Left lobe of liver (tissue), 2 donors: ENCODE measurements at places on chromosomes 11 and 22.
A peak's percentile ranks its signal among the peaks of the same experiment; 100 is the strongest.

- no peak for DNase-seq
Measured at GRCh38 chr11:45698777-45699497, 33.5 kb upstream of the CHST1 start.

DNA sequence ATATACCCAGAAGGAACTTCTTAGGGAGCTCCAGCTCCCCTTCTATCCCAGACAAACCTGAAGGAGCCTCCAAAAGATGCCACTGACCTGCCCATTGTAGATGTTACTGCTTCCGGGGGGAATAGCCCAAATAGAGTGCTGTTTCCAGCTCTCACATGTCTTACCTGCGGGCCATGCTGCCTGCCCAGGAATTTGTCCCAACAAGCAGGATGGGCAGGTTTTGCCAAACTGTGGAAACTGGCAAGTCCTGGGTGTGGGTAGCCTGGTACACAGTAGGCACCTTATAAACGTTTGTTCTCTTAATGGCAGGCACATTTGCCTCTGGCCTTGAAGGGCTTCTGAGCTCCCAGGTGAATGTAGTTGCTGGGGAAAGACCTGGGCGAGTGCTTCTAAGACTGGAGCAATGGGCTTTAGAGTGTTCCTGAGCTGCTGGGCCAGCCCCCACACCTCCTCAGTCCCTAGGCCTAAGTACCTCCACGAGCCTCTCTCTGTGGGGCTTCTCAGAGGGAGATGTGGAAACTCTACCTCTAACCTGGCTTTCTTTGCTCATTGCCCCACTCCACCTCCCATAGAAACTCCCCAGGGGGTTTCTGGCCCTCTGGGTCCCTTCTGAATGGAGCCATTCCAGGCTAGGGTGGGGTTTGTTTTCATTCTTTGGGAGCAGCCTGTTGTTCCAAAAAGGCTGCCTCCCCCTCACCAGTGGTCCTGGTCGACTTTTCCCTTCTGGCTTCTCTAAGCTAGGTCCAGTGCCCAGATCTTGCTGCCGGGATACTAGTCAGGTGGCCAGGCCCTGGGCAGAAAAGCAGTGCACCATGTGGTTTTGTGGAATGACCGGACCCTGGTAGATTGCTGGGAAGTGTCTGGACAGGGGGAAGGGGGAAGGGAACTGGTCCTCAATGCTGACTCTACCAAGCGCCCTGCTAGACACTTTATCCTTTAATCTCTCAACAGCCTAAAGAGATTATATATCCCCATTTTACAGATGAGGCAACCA lies 37.2 kb downstream of the LIMK2 start:
- no peak for DNase-seq

GRCh38 chr22:23178512-23179254 lies 1.6 kb upstream of the BCR start:
- DNase-seq = peak; percentile 71

DNA sequence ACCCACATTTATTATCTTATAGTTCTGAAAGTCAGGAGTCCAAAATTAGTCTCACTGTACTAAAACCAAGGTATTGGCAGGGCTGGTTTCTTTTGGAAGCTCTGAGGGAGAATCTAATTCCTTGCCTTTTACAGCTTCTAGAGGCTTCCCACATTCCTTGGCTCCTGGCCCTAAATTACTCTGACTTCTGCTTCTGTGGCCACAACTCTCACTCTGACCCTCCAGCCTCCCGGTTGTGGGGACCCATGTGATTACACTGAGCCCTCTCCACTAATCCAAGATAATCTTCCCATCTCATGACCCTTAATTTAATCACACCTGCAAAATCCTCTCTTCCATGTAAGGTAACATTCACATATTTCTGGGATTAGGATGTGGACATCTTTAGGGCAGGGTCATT lies 110.9 kb downstream of the ARL14EP start:
- no peak for DNase-seq

DNA sequence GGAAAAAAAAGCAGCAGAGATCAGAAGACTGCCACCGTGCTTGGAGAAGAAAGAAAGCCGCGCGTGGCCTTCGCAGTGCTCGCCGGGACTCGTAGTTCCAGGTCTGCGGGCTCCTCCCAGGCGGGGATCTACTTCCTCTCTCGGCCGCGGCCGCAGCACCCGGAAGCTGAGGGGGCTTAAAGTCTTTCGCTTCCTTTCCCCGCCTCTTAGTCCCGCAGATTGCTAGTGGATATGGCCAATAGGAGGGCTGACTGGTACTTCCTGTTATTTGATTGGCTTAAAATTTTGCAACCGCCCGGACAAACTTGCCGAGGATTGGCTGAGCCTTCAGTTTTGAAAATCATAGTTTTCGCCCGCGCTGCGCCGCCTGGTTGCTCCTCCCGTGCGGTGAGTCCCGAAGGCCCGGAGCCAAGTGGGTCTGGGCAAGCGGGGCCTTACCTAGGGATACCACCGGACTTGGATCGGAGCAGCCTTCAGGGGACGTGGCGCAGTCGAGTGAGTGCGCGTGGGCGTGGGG lies at the start of gene INCENP:
TSS of gene INCENP (plus strand) at position 343 of the 517 bp plus-strand sequence. CDS start 4,151 bp downstream, outside the sequence.
- DNase-seq = peak; percentile 95

DNA sequence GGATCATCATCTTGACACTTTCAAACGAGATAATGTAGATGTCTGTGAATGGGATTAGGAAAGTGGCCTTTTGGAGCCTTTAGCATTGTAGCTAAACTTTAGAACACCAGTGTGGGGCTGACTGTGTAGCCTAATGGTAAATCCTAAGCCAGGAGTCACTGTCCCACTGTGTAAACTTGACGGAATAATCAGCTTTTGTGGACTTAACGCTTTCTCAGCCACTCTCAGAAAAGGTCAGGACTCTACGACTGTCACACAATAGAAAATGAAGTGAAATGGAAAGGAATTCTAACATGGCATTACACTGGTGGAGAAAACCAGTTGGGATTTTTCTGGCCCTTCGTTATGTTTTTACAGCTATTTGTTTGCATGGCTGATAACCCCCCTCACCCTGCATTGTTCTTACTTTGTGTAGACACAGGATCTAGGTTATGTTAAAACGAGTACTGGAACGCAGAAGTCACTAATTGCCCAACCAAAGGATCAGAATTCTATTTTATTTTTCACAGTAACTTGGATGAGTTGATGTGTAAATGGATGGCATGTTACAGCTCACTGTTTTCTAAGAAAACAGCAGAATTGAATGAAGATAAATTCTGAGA lies 22.0 kb upstream of the GRAMD1B start:
- DNase-seq = no peak

DNA sequence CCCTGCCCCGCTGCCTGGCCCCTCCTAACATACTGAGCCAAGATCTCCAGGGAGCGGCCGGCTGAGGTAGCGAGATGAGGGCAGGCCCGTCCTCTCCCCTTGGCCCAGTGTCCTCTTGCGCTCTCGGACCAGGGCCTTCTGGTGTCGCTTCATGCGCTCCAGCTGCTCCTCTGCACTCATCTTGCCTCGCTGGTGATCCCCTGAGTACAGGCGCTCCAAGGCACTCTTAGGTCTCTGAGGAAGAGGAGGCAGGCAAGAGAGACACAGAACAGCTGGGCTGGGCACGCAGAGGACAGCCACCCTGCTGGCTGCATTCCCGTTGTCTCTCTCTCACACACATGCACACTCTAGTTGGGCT lies 50.6 kb downstream of the C11orf58 start:
- DNase-seq = no peak

- no peak for DNase-seq
Measured at GRCh38 chr11:130738611-130739010, 177.7 kb downstream of the SNX19 start.

GRCh38 chr11:133354069-133354468 lies 178.2 kb downstream of the OPCML start:
- DNase-seq = no peak

GRCh38 chr11:93054279-93054678 lies 84.8 kb downstream of the MTNR1B start:
- DNase-seq = no peak
